ENCODE measurements at places on chromosomes 2 and 18.

- DNase-seq, result no peak
Measured at GRCh38 chr18:58515175-58515775, 113.6 kb downstream of the ALPK2 start.

- DNase-seq, result no peak
Measured at GRCh38 chr2:69152847-69153583, 140.0 kb downstream of the ANTXR1 start.

- no peak for DNase-seq
Measured at GRCh38 chr18:78953566-78953965, 26.1 kb upstream of the SALL3 start.

GRCh38 chr2:68900496-68901198 lies 29.4 kb upstream of the BMP10 start:
- DNase-seq, result peak; percentile 10

GRCh38 chr18:63175264-63175663 lies 144.3 kb downstream of the BCL2 start:
- no peak for DNase-seq

GRCh38 chr2:3377279-3377611 lies 373 bp downstream of the EIPR1 start:
- peak; percentile 45 for DNase-seq

- no peak for DNase-seq
Measured at GRCh38 chr2:172234716-172235691, 132.3 kb upstream of the DLX2 start.

DNA sequence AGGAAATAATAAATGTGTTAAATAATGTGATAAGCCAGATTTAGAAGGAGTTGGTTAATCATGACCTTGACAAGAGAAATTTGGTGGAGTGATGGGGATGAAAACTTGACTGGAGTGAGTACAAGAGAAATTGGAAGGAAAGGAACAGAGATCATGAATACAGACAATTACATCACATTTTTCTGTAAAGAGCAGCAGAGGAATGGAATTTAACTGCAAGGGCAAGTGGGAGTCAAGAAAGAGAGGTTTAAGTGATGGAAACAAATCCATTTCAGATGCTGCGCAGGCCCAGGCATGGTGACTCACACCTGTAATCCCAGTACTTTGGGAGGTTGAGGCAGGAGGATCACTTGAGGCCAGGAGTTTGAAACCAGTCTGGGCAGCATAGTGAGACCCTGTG lies 46.7 kb downstream of the ICA1L start:
- peak; percentile 28 for DNase-seq

GRCh38 chr2:191740016-191740419 lies 62.1 kb downstream of the NABP1 start:
- DNase-seq, result peak; percentile 29

DNA sequence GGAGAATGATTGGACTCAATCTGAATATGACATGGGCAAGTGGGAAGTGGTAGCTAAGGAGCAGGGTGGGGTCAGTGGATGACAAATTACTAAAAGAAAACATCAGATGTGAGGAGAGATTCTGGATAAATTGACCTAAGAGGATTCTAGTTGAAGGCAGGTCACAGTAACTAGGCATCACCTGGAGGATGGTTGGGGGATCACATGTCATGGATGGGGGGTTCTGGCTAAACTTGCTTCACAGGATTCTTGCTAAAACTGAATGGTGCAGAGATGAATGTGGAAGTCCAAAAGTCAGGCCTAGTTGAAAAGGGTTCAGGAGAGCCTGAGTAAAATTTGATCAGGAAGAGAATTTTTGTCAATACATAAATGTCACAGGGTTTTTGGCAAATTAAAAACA lies 18.3 kb downstream of the CLHC1 start:
- DNase-seq, result no peak

- DNase-seq, result no peak
Measured at GRCh38 chr2:2172516-2172915, 158.6 kb downstream of the MYT1L start.

DNA sequence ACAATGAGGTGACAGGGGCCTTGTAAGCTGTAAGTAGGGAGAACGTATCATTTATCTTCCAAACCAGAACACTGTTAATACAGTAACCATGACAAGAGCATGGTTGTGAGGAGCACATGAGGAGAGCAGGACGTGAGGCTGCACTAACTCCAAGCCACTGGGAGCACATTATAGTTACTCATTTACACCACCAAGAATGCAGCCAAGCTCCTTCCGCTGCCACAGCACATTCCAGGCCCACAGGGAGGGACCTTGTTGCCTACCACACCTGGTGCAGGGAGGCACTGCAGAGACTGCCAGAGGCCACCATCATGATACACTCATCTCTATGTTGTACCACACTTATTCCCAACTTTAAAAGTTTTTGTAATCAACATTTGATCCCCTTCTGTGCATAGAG lies 13.5 kb upstream of the SFXN5 start:
- DNase-seq, result no peak

- DNase-seq, result no peak
Measured at GRCh38 chr2:241358470-241358869, 2.4 kb downstream of the FARP2 start.

- DNase-seq, result no peak
Measured at GRCh38 chr2:99336804-99337112, 431 bp upstream of the EIF5B start.

GRCh38 chr2:239394978-239395377 lies 5.8 kb downstream of the HDAC4 start:
- DNase-seq, result no peak

DNA sequence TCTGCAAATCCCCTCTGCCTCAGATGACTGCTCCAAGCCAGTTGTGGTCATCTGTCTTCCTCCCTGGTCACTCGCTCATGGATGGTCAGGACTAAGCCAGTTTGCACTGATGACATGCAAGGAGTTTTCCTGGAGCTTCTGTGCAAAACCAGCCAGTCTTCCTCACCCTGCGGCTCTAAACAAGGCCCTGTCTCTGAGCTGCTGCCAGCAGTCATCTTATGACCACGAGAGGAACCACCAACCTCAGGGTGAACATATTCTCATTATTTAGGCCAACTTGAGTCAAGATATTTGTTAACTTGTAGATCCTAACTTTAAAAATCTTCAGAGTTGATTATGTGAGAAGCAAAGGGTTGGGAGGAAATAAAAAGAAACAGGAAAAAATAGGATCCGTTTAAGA lies 119.9 kb upstream of the CAB39 start:
- DNase-seq, result no peak

DNA sequence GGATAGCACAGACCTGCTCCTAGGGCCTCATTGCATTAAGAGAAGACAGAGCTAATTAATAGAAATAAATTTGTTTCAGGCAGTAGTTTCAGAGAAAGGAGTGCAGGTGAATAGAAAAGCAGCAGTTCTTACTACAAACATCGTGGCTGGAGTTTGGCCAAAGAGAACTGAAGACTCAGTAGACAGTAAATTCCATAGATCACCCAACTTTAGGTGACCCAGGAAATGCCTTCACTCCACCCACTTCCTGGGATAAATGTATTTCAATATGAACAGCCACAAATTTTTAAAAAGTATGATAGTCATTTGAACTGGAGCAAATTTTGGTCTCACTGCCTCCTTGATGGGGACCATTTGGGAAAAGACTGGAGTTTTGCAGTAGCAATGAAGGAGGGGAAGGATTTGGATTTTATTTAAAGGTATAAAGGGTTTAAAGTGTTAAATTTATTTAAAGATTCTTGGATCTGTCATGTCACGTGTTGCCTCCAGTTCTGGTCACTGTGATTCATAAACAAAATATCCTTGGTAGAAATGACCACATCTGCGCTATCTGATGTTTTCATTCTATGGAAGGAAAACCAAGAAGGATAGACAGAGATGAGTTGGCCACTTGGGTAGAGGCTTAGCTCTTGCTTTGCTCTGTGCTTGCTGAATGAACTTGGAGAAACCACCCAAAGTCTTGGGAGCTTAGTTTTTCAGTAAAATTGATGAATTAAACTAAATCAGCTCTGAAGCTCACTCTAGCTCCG lies 390.2 kb downstream of the THSD7B start:
- peak; percentile 24 for DNase-seq

GRCh38 chr2:26274058-26274613 lies 29.4 kb downstream of the HADHB start:
- DNase-seq, result peak; percentile 97

DNA sequence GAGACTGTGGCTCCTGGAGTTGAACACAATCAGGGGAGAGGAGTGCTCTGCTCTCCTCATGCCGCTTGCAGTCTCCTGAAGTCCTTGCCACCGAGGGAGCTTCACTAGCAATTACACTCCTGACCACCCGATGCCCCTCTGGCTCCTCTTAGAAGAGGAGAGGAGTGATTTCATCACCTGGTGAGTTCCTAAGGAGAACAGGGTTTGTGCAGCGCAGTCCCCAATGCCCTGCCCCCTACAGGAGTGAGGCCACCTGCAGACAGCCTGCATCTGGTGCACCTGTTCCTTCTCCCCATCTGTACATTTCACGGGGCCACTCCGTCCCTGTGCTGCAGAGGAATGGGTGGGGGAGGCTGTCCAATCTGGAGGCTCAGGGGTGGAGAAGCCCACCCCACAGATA lies 267.2 kb downstream of the HRH4 start:
- no peak for DNase-seq

- DNase-seq, result peak; percentile 96
Measured at GRCh38 chr2:73823916-73824523, 4.7 kb upstream of the STAMBP start.

DNA sequence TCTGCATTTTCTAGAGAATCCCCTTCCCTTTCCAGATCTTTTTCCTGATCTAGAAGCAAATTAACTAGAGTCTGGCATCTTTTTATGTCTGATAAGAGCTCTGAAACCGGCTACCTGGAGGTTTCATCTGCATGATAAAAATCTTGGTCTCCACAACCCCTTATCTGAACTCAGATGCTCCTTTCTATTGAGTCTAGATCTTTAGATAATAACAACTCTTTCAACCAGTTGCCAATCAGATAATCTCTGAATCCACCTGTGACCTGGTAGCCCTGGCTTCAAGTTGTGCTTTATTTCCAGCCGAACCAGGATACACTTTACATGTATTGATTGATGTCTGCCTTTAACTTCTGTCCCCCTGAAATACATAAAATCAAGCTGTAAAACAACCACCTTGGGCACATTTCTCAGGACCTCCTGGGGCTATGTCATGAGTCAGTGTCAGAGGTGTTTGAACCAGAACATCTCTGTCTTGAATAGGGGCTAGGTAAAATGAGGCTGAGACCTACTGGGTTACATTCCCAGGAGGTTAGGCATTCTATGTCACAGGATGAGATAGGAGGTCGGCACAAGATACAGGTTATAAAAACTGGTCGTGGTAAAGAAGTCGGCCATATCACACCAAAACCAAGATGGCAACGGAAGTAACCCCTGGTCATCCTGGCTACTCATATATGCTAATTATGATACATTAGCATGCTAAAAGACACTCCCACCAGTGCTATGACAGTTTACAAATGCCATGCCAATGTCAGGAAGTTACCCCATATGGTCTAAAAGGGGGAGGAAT lies 20.8 kb downstream of the RALBP1 start:
- no peak for DNase-seq

DNA sequence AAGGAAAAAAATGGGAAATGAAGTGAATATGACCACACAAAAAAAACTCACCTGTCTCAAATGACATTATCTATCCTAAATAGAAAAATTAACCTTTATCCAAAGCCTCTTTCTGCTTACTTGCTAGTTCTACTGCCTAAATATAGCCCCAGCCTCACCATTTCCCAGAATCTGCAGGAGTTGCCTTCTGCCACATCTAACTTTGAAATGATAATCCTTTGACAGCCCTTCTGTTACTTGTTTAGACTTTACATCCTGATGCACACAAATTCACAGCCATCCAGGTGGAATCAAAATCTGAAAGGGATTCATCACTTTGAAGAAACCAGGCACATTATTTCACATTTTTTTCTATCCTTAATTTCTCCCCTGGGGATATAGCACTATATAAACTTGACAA lies 1356.2 kb upstream of the NXPH2 start:
- DNase-seq, result no peak

GRCh38 chr18:27239669-27240068 lies 54.6 kb upstream of the CHST9 start:
- no peak for DNase-seq

- DNase-seq, result no peak
Measured at GRCh38 chr2:198659096-198659870, 798.5 kb downstream of the SATB2 start.

DNA sequence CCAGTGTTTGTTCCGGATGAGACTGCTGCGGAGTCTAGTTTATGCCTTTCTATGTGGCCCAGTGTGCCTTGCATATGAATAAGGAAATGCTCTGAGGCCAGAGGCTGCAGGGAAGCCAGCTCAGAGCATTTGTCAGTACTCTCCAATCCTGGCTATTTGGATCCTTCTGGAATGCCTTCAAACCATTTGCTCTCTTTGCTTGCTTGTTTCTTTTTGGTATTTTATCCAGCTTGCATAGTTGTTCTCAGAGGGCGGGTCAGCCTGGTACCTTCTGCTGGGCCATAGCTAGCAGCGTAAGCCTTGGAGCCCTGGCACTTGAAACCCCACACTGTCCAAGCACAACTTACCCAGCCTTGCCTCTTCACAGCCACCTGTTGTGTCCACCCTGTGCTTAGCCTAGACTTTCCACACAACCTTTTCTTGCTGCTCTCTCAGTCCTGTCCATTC lies 20.5 kb downstream of the CENPO start:
- DNase-seq, result no peak

DNA sequence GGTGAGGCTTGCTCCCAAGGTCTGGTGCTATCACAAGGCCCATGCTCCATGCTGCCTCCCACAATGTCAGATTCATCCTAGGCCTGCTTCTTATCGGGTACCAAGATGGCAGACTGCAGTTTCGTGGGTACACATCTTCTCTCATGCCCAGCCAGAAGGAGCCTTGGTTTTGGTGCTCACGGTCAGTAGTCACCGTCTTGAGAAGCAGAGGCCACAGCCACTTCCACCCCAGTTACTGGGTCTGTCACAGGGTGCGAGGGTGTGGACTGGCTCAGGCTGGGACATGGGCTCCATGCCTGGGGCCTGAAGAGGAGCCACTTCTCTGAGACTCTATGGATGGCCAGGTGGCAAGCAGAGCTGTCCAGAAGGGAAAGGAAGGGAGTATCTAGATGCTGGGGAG lies 178.8 kb upstream of the HS6ST1 start:
- no peak for DNase-seq

DNA sequence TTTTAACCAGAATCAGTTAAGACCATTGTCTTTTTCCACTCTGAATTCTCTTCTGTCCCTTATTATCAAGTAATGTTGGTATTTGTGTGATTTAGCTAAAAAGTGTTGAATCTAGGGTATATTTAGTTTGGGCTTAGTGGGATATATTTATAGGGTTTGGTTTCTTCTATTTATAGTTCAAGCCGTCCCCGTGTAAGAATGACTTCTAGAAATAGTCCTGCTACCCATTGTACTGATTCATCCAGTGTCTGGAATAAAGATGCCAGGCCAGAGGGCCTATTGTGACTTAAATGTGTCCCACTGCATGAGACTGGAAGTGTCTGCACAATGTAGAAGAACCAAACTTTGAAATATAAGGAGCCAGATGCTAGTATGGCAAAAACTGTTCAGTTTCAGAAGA lies 364.8 kb downstream of the TNS1 start:
- no peak for DNase-seq

Measured in choroid plexus epithelial cell (primary cell).